Fibroblast of skin of back (primary cell): ENCODE measurements at places on chromosomes 7 and 10.
A peak's percentile ranks its signal among the peaks of the same experiment; 100 is the strongest.

DNA sequence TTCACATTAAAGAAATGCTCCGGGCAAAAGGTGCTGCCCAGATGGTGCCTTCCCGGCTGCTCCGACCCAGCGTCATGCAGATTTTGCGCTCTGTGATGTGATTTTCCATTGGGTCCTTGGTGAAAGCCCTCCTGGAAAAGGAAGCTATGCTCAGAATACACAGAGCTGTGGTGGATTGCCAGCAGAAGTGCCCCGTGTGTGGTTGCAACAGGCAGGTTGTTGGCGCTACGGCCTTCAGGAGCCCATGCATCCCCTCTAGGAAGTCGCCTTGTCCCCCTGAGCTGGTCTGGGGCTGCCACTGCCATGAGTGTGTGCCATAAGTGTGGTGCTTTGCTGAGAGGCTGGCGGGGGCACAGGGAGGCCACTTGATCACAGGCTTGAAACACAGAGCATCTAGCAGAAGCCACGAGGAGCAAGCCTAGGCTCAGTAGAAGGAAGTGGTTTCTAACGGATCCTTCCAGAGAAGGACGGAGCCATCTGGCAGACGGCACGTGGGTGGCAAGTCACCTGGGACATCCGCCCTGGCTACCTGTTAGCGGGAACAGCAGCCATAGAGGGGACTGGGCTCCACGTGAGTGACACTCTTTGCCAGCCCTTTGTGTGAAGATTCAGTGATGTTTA lies 210.9 kb downstream of the CUX1 start:
- DNase-seq = no peak

- DNase-seq = no peak
Observed at GRCh38 chr10:79405221-79405994, 40.0 kb downstream of the ZCCHC24 start.

GRCh38 chr10:110498982-110499795 lies 1.5 kb downstream of the DUSP5 start:
- peak; percentile 81 for DNase-seq

GRCh38 chr10:78184851-78185692 lies 151.4 kb downstream of the RPS24 start:
- DNase-seq = no peak

GRCh38 chr7:81075150-81075549 lies 156.3 kb upstream of the SEMA3C start:
- DNase-seq = no peak

- no peak for DNase-seq
Observed at GRCh38 chr10:120702032-120702431, 149.1 kb upstream of the WDR11 start.

- no peak for DNase-seq
Observed at GRCh38 chr10:113407218-113407617, 145.6 kb upstream of the HABP2 start.

- no peak for DNase-seq
Observed at GRCh38 chr7:33952824-33953223, 47.5 kb downstream of the BMPER start.

- peak; percentile 60 for DNase-seq
Observed at GRCh38 chr10:28367929-28368484, 65.1 kb upstream of the MPP7 start.

DNA sequence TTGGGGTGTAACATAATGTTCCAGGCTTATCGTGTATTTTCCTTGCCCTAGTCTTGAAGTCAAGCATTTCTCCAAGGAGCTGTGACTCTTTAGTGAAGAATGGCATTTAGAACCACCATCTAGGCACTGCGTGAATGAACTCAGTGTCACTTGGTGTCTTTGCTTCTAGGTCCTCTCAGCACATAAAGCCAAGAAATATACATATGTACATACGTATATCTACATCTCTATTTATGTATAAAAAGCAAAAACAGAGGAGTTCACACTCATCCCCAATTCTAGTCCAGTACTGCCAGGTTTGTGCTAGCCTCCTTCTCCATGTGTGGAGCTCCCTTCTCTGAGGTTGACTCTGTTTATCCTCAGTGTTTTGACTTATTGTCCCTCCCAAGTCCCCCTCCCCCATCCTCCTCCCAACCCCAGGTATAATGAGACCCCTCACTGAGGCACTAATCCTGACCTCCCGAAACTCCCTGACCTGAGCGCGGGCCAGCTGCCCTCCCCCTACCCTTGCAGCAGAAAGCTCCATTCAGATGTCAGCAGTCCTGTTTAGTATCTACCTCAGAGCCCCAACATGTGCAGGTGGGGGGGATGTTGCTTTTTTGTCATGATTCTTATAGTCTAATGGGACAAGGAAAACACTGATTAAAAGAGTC lies 61.5 kb downstream of the GDI2 start:
- peak; percentile 8 for DNase-seq

DNA sequence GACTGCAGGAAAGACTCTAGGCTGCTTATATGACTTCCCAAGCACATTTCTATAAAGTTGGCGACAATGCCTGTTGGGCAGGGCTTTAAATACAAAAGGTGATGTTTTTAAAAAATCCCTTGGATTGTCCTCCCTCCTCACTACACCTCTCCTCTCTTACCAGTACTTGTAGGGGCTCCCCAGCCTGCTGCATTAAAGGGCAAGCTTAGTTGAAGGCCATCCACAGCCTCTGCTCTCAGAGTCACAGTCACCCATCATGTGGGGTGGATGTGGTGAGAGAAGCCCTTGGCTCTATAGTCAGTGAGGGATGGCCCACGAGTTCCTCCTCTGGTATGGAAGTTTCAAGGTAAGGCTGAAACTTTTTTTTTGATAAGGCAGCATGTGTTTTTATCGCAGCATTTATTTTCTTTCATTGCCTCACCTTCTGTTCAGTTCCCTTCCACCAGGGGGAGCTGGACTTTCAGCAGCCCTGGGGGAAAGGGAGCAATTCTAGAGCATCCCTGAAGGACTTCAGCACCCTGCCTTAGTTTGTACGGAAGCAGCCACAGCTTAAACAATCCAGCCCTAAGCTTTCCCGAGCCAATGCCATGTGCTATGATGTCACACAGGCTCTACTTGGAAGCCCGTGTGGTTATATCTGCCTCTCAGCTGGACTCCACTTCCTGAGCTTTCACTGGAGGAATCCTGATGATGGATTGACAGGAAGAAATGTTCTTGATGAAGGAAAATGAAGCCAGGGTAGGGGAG lies 131.9 kb downstream of the CALCR start:
- DNase-seq = peak; percentile 33

- DNase-seq = peak; percentile 88
Observed at GRCh38 chr10:77478247-77478961, 159.2 kb downstream of the KCNMA1 start.

- no peak for DNase-seq
Observed at GRCh38 chr7:148915211-148915610, 31.1 kb upstream of the EZH2 start.

GRCh38 chr10:83539528-83540308 lies 599.6 kb upstream of the GHITM start:
- DNase-seq = peak; percentile 80
